H1 (cell line): ENCODE measurements at places on chromosomes 13 and 19.
A peak's percentile ranks its signal among the peaks of the same experiment; 100 is the strongest.

- DNase-seq: no peak
These were observed 46.4 kb downstream of the CELF5 start for GRCh38 chr19:3270902-3271301.

- DNase-seq: no peak
These were observed 423.3 kb downstream of the MZT1 start for GRCh38 chr13:72303941-72304746.

DNA sequence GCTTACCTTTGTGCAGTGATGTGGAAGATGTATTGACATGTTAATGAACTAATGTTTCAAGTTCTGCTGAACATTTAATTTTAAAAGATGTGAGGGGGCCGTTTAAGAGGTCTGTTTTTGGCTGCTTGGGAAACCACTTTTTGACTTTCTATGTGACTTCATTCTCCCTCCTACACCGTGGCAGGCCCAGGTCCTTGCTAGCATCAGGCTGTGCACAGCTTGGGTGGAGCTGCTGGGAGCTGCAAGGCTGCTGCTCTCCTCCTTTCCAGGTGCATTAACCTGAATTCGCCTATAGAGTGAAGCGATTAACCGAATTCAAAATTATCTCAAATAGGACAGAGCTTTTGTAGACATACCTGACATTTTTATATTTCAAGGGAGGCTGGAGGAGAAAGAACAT lies 249.1 kb downstream of the FGF14 start:
- no peak for DNase-seq

DNA sequence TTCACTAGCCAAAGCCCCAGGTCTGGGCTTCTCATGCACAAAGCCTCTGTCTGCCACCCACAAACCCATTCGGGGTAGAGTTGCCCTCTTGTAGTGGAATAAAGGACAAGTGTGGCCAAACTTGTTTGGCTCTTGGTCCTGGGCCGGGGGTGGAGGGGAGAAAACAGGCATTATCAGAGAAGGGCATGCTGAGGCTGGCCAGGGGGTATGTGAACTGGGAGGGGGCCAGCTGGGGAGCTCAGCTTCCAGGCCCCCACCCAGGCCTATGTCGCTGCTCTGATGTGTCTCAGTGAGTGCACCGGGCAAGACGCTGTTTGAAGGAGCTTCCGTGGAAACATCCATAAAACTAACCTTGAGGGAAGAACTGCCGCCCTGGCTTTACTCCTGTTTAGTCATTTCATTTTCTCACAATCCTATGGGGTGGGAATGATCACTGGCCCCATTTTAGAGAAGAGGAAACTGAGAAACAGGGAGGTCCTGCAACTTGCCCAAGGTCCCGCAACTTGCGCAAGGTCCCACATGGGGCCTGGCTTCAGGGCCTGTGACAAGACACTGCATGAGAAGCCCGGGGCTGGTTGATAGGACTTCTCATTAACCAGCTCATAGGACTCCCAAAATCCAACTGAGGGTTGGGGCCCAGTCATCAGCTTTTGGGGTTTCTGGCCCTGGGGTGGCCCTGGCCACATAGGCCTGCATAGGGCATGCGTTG lies 30.8 kb downstream of the CCNE1 start:
- DNase-seq: no peak

- DNase-seq: peak; percentile 100
These were observed 19.2 kb downstream of the GPX4 start for GRCh38 chr19:1122972-1123363.

- DNase-seq: no peak
These were observed 65.2 kb upstream of the TNFRSF19 start for GRCh38 chr13:23505007-23505406.

DNA sequence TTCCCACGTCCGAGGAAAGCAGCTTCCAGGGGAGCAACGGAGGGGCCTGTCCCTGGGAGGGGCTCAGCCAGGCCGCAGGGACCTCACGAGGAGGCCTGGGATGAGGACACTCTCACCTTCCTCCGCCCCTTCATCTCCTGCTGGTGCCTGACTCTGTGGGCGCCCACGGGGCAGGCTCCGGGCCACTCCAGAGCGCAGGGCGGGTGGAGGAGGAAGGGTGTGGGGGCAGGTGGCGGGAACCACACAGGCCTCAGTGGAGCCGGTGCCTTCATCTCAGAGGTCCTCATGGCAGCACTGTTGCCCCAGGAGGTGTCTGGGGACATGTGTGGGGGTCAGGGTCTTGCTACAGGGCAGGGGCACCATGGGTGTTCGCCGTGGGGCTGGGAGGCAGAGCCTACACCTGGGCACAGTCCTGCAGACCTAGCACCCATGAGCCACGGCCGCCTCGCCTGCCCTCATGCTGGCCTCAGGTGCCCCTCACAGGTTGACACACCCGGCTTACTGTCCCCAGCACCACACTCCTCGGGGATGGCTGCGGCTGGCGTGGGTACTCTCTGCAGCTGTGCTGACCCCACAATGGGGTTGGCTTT lies 10.1 kb upstream of the TMEM255B start:
- DNase-seq: no peak

DNA sequence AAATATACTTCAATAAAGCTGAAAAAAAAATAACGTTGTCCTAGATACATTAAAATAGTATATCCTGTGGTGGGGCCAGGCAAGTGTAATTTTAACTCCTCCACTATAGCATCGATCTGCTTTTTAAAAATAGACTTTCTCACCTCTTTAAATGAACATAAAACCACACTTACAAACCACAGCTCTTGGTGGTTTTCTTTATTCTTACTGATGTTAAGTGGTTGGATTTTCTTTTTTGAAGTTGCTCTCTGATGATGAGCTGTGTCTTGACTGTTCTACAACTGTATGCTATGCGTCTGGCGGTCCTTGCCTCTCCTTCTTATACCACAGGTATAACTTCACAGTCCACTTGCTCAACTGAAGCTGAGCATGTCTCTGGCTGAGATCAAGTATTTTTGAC lies 721.5 kb upstream of the KLHL1 start:
- DNase-seq: no peak

- DNase-seq: no peak
These were observed 77.6 kb upstream of the FAM216B start for GRCh38 chr13:42703740-42704139.

- no peak for DNase-seq
These were observed 18.2 kb upstream of the GTF2F2 start for GRCh38 chr13:45102136-45102507.

DNA sequence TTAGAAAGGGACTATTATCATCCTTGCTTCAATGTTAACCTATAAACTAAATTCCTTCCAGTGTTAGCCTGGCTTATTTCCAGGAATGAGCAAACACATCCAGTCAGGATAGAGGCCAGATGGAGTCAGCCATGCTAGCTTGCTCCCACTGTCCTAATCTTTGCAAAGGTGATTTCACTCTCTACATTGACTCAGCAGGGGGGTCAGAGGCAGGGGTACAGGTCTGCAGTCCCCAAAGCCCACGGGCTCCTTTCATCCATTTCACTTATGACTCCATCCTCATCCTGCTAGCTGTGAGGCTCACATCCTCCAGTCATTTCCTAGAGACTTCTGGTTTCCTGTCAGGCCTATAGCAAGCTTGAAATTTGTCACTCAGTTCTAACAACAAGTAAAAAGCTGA lies 63.4 kb upstream of the CEACAM8 start:
- DNase-seq: no peak

- no peak for DNase-seq
These were observed 143.9 kb upstream of the IPO5 start for GRCh38 chr13:97809576-97809975.

- peak; percentile 68 for DNase-seq
These were observed 1.0 kb upstream of the CKM start for GRCh38 chr19:45323671-45324081.

DNA sequence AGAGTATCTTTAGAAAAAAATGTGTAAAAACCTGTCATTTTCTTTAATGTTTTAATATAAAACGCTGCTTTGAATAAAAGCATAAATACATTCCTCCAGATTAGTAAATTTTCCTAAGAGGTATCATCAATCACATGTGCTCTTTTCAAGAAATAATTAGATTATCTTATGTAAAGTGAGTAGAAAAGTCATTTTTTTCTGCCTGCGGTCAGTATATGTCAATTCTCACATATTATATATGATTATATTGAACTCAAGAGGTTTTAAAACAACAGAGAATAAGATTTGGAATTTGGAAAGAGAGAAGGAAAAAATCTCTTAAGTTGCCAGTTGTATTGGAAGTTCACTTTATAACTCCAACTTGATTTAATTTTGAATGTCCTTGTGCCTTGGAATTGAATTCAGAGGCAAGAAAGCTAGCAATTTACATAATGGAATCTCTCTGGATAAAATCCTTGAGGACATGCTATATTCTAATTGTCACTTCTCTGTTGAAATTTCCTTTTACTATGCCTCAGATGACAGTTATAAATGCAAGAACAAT lies 740.1 kb upstream of the SPRY2 start:
- no peak for DNase-seq

DNA sequence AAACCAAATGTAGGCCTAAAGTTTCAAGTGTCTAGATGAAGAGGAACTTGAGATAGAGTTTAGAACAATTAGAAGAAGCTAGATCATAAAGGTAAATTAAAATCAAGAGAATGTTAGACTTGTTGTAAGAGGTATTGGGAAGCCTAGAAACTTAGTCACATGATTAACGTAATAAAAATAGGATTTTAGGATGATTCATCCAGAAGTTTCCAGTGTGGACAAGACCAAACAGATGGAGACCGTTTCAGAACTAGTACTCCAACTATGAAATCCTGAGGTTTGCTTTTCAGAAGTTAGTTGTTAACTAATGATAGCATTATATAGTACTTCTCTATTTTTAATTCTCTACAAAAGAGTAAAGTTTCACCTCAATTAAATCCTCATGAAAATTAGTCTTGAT lies 104.9 kb downstream of the MZT1 start:
- DNase-seq: no peak

DNA sequence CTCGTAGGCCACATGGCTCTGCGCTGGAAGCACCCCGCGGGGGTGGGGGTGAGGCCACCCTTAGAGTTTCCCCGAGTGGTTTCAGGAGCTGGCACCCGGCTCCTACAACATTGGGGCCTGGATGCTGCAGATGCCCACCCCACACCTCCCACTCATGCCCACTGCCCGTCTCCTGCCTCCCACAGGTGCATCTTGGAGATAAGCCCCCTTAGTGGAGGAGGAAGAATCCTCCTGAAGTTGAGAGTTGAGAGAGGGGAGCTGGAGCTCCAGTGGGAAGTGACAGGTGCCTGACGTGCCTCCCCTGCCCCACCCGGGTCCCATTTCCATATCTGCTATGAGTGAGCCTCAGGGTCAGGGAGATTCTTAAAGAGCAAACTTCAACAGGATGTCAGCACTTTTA lies 341.3 kb downstream of the TEX29 start:
- DNase-seq: no peak

- DNase-seq: no peak
These were observed 179.7 kb downstream of the ABCC4 start for GRCh38 chr13:95121516-95121915.

DNA sequence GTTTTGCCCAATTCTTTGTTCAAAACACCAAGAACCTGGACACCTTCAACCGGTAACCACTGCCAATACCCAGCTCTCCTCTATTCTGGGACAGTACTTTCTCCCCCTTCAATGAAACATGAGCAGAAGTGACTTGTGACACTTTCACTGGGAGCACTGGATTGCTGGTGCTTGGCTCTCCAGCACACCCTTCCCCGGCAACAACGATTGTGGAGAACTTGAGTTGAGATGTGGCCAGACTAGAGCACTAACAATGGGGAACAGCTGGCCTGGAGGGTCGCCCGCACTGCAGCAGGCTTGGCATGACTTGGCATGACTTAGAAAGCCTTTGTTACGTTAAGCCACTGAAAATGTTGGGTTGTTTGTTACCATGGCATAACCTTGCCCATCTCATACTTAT lies 7.5 kb upstream of the B3GLCT start:
- DNase-seq: no peak

DNA sequence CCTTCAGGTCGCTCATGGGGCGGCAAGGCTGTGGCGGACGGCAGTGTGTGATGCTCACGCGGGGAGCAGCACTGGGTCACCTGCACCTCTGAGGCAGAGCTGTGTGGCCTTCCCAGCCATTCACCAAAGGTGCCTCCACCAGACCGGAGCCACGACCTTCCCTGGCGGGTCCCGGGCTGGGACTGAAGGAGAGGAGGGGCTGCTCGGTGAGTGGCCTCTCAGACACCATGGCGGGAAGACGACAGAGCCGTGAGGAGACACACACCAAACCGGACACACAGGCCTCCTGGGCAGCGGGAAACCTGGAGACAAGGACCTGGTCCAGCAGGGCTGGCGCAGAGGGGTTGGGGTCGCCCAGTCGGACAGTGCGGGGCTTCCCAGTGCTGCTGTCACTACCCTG lies 7.5 kb downstream of the MCF2L start:
- no peak for DNase-seq
